ENCODE measurements at places on chromosomes 11 and 22.

DNA sequence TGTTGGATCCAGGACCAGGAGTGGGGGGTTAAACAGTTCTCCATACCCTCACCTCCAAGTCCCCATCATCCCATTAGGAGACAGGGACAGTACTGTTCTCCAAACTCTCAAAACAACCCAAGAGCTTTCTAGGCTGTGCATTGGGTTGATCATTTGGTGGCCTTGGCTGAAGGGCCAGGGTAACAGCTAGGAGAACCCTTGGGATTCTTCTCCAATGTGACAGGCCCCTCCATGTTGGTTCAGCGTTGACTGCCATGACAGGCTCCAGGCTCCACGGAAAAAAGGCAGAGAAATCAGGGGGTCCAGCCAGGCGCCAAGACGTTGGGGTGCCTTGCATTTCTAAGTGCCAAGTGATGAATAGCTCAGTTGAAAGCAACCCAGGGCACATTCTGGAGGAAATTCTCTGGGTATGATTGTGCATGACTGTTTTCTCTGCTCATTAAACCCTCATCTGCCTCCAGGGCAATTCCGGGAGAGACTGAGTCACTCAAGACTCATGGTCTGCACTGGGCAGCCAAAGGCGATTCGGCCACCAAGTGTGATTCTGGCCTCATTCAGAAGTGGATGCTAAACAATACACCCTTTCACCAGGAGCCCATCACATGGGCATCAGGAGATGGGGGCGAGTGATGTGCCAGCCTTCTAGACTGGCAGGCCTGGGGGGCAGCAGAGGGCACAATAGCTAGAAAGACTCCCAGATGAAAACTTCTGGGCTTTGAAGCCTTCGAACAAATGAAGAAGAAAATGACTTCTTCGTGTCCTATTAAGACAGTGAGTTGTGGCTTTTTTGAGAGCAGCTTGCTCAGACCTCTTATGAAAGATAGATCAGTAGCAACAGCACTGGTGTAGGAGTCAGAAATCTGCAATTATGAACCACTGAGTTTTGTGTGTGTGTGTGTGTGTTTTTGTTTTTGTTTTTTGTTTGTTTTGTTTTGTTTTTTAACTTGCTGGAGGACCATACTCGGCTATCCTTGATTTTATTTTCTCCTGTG, 27.7 kb downstream of the CD44 start:
- peak; percentile 37 for DNase-seq

GRCh38 chr11:1522081-1522424, 35.5 kb upstream of the MOB2 start:
- DNase-seq, result no peak

GRCh38 chr11:10454878-10455631, at the start of gene AMPD3:
Gene AMPD3, plus strand, starts transcription at chr11:10455264. Its CDS starts 6,256 bp downstream, at chr11:10461520.
- peak; percentile 18 for DNase-seq

DNA sequence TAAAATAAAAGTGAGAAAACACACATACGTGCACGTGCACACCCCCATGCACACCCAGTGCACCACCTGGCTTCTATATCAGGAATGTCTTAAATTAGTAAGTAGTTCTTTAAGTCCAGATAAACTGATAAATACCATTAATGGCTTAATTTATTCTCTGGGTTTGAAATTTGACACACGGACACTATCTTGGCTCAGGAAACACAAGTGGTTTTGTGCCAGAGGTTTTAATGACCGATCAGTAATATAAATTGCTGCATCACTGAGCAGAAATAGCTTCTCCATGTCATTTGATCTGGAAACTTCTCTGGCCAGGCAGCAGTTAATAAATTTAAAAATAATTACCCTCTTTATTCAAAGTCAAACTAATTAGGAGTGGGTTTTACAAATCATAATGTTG, 101.5 kb upstream of the NNMT start:
- no peak for DNase-seq

- no peak for DNase-seq
Observed at GRCh38 chr22:44396021-44396726, 83.4 kb upstream of the SHISAL1 start.

DNA sequence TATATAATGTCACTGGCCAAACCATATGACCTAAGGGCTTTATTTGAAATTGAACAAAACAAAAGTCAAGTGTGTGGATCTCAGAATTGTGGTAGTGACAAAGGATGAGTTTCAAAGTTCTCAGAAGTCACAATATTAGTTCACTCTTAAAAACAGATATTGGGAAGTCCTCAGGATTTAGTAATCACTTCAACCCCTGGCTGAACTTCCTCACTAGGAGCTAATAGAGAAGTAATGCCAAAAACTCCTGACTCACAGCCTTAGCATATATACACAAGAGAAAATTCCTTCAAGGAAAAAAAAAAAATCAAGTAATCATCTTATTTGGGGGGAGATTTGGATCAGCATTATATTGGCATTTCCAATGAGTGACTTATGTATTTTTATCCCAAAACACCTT, 75.6 kb upstream of the APOA1 start:
- DNase-seq, result no peak

DNA sequence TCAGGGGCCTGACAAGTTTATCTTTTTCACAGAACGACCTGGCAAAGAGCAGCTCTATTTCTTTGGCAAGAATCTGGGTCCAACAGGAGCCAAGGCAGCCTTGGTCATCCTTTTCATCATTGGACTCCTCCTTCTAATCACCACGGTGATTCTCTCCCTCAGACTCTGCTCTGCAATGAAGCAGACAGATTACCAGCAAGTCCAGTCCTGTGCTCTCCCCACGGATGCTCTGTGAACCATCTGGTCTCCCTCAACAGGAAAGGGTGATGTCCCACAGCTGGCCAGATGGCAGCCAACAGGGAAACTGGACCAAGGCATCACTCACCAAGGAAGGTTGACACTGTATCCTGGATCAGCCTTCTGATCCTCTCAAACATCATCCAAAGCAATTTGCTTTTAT, 17.0 kb upstream of the PANX1 start:
- no peak for DNase-seq

- DNase-seq, result no peak
Observed at GRCh38 chr11:68164437-68164836, 43.2 kb upstream of the CHKA start.

GRCh38 chr11:8082391-8083087, 1.5 kb downstream of the TUB start:
- no peak for DNase-seq

DNA sequence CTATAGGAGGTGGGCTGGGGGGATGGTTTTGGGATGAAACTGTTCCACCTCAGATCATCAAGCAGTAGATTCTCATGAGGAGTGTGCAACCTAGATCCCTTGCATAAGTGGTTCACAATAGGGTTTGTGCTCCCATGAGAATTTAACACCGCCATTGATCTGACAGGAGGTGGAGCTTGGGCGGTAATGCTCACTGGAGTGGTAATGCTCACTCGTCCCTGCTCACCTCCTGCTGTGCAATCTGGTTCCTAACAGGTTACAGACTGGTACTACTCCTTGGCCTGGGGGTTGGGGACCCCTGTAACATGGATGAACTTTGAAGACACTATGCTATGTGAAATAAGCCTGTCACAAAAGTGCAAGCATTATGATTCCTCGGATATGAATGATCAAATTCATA, 87.0 kb upstream of the CLNS1A start:
- DNase-seq, result no peak

DNA sequence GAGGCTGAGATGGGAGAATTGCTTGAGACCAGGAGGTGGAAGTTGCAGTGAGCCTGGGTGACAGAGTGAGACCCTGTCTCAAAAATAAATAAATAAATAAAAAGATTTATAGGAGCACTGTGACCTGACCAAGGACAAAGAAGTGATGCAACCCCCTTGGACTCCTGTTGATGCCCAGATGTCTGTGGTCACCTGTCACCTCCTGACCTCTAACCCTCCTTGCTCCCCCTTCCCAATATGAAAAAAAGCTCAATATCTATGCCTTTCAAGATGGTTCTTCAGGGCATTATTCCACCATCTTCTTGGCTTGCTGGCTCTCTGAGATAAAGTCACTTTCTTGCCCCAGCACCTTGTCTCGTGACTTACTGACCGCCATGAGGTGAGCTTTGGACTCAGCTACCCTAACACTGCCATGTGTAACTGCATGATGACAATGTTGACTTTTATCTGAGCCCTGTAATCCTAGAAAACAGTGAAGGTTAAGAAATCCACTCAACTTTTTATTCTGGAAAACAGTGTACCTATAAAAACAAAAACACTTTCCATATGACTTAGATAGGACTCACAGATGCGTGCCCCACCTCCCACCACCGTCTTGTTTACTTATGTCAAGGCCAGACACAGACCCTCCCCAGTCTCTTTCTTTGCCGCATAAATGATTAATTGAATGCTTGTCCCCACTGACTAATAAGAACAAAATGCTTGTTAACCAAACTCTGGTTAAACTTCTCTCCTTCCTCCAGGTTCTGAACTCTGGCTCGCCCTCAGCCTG, 360.5 kb downstream of the BUD13 start:
- no peak for DNase-seq

DNA sequence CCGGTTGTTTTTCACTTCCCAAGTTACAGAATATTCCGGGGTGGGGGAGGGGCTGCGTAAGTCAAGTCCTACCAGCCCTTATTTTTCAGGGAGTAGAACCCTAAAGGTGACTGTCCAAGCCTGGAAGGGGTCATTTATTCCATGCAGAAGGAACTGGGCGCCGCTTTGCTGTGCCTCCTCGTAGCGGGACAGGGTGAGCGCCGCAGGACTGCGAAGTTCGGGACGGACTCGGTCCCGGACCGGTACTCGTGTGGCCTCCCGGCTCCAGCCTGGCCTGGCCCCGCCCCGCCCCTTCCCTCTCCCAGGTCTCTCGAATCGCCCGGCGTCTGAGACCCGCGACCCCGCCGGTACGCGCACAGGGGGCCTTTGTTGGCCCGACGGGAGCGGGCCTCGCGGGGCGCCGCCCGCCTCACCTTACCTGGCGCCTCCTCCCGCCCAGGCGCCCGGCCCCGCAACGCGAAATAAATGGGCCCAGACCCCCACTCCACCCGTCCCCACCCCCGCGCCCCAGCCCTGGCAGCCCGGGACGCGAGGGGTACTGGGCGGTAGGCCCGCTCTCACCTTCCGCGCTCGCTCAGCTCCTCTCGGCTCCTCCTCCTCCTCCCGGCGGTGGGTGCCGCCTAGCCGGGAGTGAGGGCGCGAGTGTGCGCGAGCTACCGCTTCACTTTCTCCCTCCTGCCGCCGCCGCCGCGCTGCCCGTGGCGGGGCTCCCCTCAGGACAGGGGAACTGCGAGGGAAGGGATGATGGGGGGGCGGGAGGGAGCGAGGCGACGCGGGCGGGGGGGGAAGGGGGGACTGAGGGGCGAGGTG, 698 bp downstream of the PAK1 start:
- DNase-seq, result peak; percentile 59

- no peak for DNase-seq
Observed at GRCh38 chr11:118921929-118922744, 3.6 kb downstream of the BCL9L start.

DNA sequence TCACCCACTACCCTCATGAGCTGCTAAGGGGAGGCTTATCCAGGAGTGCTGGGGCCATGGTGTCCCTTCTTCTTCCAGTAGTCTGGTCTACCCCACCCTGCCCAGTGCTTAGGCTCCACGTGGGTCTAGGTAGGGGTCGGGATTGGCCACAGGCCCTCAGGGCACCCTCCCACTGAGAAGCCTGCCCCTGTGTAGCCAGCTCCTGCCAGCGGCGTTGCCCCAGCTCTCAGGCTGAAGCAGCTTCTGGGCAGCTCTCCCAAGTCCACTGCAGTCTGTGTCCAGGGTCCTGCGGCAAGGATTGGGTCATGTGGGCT, 24.0 kb upstream of the RIC3 start:
- DNase-seq, result no peak

DNA sequence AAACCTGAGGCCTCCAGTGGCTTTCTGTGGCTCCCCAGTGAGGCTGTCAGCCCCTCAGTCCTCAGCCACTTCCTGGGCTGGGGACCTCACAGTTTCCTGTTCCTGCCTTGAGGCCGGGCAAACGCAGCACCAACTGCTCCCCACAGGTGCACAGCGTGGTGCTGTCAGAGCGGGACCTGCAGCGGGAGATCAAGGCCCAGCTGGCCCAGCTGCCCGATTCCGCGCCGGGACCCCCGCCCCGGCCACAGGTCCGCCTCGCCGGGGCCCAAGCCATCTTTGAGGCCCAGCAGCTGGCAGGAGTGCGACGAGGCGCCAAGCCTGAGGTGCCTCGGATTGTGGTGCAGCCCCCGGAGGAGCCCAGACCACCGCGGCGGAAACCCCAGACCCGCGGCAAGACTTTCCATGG, 5.4 kb downstream of the TBC1D10C start:
- peak; percentile 93 for DNase-seq

DNA sequence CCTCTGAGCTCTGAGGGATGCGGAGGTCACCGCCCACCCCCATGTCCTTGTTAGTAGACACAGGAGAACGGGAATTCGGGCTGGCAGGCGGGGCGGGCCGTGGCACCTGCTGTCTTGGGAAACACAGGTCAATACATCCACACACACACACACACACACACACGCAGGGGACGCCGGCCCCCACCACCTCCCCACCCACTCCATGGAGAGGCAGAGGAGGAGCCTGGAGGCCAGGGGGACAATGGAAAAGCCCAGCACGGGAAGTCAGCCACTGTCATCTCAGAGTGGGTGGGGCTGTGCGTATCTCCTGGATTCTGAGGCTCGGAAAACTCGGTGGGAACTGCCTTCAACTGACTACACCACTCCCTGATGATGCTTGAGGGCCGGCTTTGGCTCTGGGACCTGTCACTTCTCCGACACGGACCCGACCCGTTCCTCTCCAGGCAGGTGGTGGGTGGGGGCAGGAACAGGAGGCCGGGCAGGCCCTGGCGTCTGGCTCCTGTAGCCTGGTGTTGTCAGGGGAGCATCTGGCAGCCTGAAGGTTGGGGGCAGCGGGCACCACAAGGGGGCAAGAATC, 18.5 kb upstream of the TMEM184B start:
- no peak for DNase-seq

- DNase-seq, result no peak
Observed at GRCh38 chr11:46254133-46254491, 23.4 kb upstream of the CREB3L1 start.

DNA sequence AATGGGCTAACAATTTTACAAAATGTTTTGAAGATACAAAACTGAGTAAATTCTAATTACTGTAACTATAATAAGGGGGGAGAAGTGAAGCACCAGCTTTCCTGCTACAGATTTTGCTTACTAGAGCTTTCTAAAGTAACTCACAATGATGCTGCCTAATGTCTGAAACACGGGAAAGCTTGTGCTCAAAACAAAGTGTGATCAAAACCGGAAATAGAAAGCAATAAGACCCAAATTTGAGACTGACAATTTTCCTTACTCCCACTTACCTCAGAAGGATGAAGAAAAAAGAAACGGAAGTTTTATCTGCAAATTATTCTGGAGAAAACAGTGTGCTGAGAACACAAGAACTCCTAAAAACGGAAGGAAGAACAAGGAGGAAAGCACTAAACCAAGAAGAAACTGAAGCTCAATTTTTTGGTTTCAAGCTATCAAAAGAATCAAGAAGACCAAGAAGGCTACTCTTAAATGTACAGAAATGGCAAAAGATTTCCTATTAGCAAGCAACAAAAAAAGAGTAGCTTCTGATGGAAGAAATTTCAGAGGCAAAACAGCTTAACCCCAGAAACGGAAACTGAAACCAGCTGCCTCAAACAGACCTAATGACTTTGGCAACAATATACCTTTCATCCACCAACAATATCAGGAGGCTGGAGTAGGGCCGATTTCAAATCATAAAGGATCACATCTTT, 33.4 kb downstream of the AMBRA1 start:
- peak; percentile 61 for DNase-seq

Measured in activated CD8-positive, alpha-beta T cell treated with anti-CD3 and anti-CD28 coated beads, Interleukin-2, amount 10 ng/mL, durations not matched to agents 7 days and 5 days (primary cell).